ENCODE measurements at places on chromosomes 1 and 21.

DNA sequence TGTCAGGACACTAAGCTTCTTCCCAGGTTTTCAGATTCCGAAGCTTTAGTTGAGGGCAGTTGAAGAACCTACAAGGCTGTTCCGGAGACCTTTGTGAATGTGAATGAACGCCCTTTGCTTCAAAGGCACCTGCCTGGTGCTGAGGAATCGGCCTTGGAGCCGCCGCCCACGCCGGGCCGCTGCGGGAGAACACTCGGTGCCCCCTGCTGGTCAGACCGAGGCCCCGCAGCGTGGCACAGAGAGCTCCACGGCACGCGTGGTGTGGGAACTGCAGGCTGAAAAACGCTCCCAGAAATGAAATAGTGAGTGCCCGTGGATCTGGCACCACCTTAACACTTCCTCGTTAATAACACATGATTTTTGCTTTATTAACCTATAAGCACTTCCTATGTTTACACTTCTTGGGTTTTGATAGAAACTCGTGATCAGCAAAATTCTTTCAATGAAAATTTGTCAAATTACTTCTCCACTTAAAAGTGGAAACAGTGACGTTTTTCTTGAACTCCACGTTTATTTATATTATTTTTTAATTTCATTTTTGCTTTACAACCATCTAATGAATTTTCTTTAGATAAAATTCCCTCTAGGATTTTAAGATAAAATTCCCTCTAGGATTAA, 460.6 kb downstream of the DSCAM start:
- DNase-seq = peak; percentile 14

GRCh38 chr1:17251246-17251645, 2.3 kb downstream of the PADI3 start:
- no peak for DNase-seq

DNA sequence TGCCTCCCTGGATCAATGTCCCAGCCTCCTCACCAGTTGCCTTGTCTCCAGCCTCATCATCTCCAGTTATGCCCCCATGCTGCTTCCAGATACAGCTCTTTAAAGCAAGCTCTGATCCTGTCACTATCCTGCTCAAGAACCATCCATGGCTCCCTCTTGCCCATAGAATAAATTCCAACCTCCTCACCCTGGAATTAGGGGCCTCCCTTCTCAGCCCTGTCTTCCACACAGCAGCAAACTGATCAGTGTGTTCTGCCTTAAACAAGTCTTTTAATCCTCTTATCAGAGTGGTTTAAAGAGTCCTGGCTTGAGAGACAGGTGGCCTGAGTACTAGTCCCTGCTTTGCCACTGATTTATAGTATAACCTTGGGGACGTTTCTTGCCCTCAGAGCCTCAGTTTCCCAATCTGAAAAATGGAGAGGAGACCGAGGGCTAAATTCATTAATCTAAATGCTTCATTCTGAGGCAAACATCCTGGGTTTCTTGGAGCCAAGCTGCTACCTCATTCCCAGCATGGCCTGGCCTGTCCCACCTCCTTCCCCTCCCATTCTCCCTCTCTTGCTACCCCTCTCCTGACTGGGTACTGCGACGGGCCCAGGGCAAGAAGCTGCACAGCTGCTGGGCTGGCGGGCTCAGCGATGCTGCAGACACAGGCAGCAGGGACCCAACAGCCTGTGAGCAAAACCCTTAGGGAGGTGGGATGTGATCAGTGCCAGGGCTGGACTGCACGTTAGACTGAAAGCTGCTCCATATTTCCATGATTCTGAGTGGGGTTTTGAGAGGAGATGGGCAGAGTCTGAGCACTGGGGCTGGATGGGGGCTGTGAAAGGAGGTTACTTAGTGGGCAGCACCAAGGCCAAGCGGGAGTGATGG, 221.4 kb downstream of the PTPRU start:
- DNase-seq = no peak

- DNase-seq = no peak
Observed at GRCh38 chr1:112465122-112465521, 43.6 kb upstream of the WNT2B start.

DNA sequence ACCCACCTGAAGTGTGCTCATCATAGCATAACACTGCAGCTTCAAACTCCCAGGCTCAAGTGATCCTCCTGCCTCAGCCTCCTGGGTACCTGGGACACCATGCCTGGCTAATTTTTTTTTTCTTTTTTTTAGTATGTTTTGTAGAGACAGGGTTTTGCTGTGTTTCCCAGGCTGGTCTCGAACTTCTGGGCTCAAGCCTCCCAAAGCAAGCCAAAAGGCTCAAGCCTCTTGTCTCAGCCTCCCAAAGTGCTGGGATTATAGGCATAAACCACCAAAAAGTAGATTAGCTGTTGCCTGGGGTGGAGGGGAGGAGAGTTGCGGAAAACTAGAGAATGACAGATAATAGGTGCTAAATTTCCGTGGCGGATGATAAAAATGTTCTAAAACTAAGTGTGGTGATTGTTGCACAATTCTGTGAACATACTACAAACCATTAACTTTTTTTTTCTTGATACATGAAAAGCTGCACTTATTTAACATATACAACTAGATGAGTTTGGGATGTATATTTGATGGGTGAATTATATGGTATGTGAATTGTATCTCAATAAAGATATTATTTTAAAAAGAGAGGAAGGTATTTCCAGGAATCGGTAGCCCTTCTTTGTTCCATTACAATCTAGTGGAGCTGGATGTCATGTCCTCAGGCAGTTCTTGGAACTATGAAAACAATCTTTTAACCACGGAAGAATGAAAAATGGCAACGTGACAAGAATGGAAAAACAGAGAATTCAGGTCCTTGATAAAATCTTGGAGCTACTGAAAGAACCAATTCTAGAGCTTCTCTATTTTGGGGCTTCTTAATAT, 27.3 kb upstream of the MED18 start:
- DNase-seq = no peak

DNA sequence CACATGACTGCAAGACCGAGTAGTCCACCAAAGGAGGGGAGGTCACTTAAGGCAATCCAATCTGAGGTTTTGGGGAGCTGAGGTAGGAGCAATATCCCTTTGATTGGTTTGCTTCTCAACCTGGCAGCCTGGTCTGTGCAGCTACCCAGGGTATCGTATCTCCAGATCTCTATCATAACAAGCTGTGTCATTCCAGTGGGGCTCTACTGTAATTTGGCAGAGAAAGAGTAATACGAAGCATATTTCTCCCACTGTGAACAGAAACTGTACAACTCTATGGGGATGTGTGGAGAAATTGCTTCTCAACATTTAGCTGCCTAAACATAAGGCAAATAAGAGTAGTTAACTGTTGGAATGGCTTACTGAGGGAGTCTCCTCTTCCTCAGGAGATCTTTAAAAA, 20.6 kb downstream of the CD101 start:
- DNase-seq = no peak

DNA sequence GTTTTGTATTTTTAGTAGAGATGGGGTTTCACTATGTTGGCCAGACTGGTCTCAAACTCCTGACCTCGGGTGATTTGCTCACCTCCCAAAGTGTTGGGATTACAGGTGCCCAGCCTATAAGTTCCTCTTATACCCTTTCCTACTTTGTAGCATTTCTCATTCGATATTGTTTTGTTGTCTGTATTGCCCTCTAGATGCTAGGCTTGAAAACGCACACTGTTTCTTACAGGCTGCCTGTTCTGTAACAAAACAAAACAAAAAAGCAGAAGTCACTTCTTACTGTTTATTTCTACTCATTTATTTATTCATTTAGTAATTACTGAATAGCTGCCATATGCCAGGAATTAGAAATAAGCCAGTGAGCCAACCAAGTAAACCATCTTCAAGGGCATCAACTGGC, 136.9 kb upstream of the BMP8A start:
- DNase-seq = no peak

GRCh38 chr1:205137901-205138300, 16.1 kb upstream of the RBBP5 start:
- DNase-seq = no peak

DNA sequence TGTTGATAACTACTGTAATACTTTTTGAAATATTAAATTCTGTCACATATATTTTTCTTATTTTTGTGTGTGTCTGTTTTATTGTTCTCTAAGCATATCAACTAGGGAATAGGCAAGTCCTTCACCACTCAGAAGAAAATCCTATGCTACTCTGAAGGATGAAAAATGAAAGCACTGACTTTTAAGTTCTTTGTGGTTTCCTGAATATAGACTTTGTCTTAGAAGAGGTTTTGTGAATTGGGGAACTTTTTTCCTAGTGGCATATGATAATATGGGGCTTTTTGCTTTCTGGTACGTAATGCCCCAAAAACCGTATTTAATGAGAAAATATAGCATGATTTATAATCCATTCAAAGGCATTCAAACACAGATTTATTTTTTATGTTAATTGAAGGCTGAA, 136.0 kb downstream of the SNX7 start:
- no peak for DNase-seq

- DNase-seq = no peak
Observed at GRCh38 chr1:3429320-3429719, 25.1 kb upstream of the ARHGEF16 start.

DNA sequence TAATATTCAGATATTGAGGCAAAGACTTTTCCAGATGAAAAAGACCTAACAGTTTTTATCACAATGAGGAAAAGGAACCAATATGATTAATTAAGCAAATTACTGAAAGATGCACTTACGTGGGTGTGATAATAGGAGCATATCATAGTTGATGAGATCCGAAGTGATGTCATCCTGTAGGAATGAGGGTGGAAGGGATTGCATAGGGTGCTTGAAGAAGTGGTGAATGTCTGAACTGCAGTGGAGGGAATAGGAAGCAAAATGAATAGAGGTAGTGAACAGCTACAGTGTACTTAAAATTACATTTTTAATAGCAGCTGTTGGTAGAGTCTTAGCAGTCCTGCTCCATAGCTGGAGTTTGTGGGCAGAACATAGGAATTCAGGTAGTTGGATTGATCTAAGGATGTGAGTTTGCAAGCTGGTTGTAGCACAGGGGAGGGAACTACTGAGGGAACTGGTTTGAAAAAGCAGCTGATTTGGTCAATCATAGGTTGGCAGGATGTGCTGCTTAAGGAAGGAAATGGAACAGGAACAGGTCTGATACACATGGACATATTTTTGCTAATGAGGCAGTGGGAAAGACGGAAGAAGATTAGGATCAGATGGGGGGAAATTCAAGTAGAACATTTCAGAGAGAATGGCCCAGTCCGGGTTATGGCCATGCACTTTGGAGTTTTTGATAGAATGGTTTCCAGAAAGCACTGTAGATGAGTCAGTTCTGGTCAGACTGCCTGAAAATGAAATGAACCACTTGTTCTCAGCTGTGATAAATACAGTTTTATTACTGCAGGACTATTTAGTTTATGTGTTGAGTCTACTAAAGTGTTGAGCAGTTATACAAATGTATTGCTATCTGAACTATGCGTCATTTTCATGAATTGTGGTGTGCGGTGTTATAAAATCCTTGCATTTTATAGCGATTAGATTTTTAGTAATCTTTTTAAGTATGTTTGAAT, 155.8 kb downstream of the RYR2 start:
- no peak for DNase-seq

DNA sequence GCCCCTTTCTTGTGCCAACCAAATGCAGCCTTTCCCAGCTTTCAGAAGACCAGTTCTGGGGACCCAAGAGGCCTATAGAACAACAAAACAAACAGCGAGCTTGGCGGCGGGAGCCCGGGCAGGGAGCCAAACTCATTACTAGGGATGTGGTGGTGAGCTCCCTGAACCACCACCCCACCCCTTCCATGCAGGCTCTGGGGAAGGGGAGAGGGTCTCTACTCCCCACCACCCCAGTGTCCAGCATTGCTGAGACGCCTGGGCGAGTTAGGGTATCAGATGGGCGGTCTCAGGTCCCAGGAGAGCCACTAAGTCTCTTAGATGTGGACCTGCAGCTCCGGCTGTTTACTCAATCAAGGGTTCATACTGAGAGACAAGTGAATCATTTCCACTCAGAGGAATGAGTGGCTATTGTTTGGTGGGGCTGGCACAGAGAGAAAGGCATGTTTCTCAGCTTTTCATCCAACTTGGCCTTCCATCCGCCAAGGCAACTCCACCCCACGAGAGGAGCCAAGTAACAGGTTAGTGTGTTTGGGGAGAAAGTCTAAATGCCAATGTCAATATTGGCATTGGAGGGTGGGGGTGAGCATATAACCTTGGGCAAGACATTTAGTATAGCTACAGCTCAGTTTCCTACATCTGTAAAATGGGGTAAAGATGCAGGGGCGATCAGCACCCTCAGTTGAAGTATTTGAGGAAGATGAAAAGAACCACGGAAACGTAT, 40.9 kb downstream of the PLXNA2 start:
- DNase-seq = no peak

GRCh38 chr1:111988377-111988742, 1.1 kb downstream of the KCND3 start:
- no peak for DNase-seq

GRCh38 chr1:43586136-43586731, 55.6 kb downstream of the PTPRF start:
- DNase-seq = no peak

DNA sequence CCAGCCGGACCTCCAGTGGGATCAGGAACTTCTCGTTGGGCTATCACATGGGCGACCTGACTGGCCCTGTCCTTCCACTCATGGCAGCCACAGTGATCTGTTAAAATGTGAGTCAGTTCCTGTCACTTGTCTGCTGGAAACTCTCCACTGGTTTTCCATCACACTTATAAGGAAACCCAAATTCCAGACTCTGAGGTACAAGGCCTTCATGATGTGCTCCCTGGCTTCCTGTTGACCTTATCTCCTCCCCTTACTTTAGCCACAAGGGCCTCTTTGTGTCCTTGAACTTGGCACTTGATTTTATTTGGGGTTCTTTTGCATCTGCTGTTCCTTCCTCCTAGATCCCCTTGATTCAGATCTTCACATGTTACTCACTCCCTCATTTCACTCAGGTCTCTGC, 96.8 kb downstream of the TENT5C start:
- DNase-seq = no peak

- DNase-seq = no peak
Observed at GRCh38 chr1:155117610-155118009, 10.1 kb upstream of the EFNA1 start.

DNA sequence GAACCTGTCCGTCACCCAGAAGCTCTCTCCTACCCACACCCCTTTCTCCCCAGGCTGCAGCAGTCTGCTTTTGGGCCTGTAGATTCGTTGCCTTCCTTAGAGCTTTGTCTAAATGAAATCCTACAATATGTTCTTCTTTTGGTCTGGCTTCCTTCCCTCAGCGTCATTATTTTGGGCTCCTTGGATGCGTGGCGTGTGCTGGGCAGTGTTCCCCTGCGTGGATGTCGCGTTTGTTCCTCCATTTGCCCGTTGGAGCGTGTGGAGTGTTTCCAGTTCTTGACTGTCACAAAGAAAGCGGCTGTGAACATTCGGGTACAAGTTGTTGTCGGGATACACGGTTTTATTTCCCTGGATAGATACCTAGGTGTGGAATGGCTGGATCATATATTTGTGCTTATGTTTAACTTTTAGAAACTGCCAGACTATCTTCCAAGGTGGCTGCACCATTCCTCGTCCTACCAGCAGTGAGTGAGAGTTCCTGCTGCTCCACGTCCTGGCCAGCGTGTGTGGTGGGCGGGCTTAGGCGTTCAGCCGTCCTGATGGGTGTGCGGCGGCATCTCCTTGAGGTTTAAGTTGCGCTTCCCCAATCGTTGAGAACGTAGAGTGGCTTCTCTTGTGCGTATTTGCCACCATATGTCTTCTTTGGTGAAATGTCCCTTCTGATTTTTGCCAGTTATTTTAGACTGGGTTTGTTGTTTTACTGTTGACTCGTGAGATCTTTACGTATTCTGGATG, 31.7 kb downstream of the SKI start:
- DNase-seq = no peak
